Uterus (tissue), 4 donors: ENCODE measurements at places on chromosomes 2 and 18. TPM values are rescaled to one million over a fixed set of nuclear protein-coding genes. Genes with fewer than 3 reads are reported as not detected.

Gene RNASEH1
- total RNA-seq = 4.1 TPM

Gene PARD3B
- total RNA-seq = 21.8 TPM

Gene CPO
- total RNA-seq = not detected

Gene GCA
- total RNA-seq = 16.7 TPM

Gene LYPD6B
- 0.27 TPM for total RNA-seq

Gene PLCD4
- total RNA-seq = 0.26 TPM
